ENCODE measurements at places on chromosomes 6 and 20.
A peak's percentile ranks its signal among the peaks of the same experiment; 100 is the strongest.

GRCh38 chr20:33696448-33696847, 10.3 kb upstream of the E2F1 start:
- DNase-seq, result no peak

GRCh38 chr6:125918681-125919566, 37.6 kb upstream of the HINT3 start:
- DNase-seq, result peak; percentile 59

- DNase-seq, result no peak
Measured at GRCh38 chr6:8947900-8948299, 512.6 kb upstream of the SLC35B3 start.

GRCh38 chr6:13355999-13356785, 27.9 kb upstream of the TBC1D7 start:
- no peak for DNase-seq

- DNase-seq, result no peak
Measured at GRCh38 chr6:38806833-38807232, 91.7 kb downstream of the DNAH8 start.

DNA sequence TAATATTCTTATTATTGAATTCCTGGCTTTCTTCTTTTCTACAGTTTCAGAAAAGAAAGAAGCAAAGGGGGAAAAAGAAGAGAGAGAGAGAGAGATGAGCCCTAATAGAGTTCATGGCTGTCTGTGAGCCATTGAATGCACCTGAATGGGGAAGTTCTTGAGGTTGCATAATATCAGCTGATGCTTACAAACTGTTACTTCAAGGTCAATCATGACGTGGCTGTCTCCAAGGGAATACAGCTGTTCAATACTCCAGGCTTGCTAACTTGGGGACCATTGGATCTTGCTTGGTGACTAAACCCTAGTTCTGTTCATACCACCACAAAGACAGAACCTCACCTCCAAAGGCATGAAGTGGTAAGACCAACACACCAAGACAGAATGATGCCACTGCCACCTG, 180.4 kb downstream of the ADGRG6 start:
- DNase-seq, result no peak

DNA sequence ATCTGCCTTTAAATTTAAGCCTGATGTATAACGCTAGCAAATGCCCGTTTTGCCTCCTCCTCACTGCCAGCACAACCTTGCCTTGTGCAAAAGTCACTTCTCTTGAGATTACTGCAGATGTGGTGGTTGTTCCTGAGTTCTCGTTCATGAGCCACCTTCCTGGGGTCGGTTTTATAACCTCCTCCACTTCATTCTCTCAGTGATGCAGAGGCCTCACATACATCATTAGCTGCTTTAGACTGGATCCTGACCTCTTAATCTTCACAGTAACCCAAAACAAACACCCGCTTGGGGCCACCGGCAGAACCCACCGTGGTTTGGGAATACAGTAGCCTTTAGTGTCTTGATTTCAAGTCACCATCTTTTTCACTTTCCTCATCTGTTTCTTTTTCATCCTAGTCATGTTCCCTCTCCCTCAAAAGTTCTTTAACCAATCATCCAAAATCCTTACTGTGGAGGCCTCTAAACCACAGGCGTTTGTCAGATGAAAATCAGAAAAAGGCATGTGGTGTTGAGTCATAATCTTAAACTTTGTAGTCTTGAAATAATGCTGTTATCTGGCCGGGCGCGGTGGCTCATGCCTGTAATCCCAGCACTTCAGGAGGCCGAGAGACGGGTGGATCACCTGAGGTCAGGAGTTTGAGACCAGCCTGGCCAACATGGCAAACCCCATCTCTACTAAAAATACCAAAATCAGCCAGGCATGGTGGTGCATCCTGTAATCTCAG, 430.3 kb upstream of the SOX4 start:
- no peak for DNase-seq

GRCh38 chr6:138778331-138778730, 4.8 kb downstream of the CCDC28A start:
- DNase-seq, result no peak

- no peak for DNase-seq
Measured at GRCh38 chr6:36243562-36244212, 26.2 kb upstream of the PNPLA1 start.

DNA sequence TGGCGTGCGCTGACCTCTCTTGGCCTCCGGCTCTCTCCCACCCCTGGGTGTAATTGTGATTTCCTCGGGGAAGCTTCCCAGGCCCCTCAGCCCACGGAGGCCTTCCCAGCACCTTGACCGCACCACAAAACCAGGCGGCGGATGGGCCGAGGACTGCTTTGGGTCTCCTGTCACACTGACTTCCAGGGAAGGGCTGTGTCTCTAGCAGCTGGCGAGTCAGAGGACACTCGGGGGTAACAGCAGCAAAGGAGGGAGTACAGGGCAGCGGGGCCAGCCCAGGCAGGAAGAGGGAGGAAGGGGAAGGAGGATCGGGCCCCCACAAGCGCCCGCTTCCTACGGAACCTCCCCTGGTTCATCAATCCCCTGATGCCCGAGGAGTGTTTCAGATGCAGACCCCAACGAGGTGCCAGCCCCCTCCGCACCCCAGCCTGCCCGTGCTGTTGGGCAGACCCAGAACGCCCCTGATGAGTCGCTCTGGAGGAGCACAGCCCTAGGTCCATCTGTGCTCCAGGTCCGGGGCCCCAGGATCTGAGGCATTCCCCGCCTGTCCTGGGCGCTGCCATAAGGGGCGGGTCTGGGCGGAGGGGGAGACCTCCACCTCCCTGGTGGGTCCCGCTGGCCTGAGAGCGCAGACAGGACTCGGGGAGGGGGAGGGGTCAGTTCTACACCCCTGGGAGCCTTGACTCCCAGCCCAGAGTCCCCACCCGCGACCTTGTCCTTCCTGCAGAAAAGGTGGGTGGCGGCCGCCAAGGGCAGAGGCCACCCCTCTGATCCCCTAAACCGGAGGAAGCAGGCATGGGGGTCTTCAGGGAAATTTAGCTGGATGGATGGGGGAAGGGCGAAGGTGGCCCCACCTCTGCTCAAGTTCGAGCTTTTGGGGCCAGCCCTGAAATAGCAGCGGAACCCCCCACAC, 956 bp downstream of the CHRNA4 start:
- DNase-seq, result no peak

DNA sequence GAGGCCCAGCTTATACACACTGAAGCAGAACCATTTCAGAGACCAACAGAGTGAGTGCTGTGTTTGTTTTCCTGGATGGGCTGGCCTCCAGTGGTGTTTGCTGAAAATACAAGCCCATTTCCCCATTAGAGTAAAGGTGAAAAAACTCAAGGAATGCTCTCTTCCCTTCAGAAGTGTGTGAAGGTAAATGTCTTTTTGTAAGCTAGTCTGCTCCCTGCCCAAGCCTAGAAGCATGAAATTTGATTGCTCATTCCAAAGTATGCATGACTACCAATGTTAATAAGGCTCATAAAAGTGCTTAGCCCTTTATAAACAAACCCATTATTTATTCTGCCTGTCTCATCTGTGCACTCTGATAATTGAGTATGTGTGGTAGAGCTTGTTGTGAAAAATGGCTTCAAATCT, 59.1 kb downstream of the ADGRF1 start:
- no peak for DNase-seq

- no peak for DNase-seq
Measured at GRCh38 chr6:15088904-15089568, 156.8 kb upstream of the JARID2 start.

GRCh38 chr6:152387091-152387490, 250.1 kb downstream of the SYNE1 start:
- no peak for DNase-seq

DNA sequence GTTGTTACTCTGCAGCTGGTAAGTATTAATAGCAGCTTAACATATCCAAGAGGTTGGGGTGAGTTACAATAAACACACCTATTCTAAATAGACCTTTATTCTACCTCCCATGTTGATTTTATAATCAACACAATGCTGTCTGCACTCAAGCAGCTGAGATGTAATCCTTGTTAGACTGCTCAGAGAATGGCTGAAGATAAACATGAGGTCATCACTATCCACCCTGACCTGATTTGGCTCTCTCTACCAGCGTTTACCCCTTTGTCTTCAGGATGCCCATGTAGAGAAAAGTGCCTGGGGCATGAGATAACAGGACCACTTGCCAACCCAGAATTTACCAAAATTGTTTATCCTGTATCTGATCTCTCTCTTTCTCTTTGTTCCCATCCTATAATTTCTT, 220.7 kb upstream of the DEFB112 start:
- DNase-seq, result no peak

DNA sequence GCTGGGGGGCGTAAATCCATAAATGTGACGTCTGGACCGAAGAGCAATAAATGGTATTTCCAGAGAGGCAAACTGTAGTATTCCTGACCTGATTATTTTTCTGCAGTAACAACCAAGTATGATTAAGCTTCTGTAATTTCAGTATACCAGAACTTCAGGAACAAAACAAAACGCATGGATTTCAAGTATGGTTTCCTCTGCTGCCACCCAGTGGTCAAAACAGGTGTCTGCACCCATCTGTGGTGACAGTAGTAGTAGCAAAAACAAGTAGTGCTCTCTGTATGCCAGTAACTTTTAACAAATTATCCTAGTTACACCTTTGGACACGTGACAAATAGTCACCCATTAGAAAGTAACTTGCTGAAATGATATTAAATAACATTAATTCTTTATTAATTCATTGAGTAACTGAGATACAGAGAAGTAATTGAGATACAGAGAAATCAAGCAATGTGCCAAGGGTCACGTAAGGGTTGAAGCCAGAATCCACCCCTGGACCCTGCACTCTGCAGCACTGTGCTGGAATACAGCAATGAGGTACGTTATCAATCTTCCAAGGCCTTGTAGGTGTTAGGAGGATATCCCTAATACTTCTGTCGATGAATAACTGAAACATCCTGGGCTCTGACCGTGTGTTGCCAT, 7.9 kb downstream of the CALHM4 start:
- DNase-seq, result peak; percentile 51

DNA sequence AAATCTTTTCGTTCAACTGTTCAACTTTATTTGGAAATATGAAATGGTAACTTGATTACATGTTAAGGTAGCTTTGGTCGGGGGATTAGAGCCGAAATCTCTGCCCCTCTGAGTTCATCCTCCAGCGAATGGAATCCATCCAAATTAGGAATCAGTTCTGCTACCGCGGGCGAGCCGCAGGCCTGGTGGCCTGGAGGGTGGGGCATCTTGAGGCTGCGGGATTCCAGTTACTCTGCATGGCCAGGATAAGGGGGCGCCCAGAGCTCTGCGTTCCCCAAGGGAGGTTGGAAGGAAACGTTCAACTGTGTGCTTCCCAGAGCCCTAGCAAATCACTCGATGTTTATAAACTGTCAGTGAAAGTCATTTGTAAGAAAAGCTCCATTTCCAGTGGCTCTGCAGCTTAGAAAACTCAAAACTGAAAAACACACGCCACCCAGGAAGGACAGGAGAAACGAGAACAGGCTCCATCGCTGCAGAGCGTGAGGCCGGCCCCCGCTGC, 262.2 kb downstream of the TAF4 start:
- DNase-seq, result no peak

DNA sequence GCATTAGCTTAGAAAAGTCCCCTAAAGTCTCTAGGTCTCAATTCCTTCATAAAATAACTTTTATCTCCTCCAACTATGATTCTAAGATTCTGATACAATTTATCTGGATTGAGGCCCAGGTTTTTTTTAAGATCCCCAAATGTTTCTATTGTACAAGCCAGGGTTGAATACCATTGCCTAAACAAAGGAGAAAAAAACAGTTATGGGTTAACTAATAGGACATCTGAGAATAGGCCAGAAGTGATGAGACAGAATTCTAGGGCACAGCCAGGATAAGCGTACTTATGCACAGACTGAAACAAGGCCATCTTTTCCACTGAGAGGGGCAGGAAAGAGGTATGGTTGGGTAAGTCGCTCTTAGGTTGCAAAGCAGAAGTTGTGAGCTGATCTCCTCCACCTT, 26.4 kb downstream of the EPB41L2 start:
- no peak for DNase-seq

DNA sequence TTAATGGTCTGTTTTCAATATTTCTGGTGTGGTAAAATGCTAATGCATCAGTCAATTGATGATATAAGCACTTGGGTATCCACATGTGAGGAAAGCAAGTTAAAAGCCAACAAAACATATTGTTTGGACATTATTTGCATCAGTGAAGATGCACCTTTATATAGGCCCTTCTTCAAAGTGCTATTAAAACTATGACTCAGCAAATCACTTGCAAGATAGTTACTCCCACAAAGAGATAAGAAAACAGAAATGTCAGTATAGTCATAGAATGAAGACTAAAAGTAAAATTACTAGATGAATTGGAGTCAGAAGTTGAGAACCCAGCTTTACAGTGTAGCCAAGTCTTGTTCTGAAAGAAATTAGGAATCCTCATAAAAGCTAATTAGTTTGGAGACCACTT, 14.6 kb upstream of the GRM1 start:
- DNase-seq, result no peak

- DNase-seq, result no peak
Measured at GRCh38 chr6:134997133-134997995, 47.5 kb upstream of the ALDH8A1 start.

DNA sequence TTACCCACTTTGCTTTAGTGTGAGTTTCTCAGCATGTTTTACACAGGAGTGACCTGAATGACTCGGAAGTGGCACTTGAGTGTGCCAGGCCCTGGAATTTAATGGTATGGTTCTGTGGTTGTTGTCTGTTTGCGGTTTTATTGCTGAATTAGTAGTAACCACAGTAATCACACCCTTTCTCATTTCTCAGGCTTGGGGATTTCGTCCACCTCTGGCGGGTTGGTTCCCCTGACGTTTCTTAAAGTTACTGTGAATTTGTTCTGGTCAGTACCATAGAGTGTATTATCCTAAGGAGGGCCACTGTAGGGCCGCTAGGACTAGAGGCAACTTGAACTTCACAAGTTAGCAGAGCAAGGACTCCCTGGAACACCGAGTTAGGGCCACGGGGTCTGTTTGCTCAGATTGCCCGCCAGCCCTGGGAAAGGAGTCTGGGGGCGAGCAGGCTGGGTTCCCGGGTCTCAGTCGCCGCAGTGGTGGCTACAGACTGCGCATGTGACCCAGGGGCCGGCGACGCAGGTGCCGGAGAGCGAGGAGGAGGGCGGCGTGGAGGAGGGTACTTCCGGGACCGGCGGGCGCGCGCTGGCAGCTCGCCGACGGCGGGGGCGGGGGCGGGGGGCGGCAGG, 546 bp upstream of the KLHL32 start:
- no peak for DNase-seq

DNA sequence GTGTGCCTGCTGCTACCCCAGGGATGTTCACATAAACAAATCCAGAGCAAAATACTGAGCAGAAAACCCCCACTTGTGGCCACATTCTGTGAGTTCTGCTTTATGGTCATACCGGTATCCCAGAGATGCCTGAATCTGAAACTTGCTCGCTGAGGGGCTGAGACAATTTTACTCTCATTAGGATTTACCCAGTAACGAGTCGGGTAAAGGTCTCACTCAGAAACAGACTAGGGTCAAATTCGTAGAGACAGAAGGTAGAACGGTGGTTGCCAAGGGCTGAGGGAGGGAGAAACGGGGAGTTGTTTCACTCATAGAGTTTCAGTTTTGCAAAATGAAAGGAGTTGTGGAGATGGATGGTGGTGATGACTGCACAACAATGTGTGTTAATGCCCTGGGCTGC, 45.4 kb upstream of the NKX2-2 start:
- DNase-seq, result no peak

Measured in GDM1 (cell line).